ENCODE measurements at places on chromosomes 13 and 19.

GRCh38 chr19:32750441-32751055, 31.0 kb downstream of the TDRD12 start:
- DNase-seq: no peak

DNA sequence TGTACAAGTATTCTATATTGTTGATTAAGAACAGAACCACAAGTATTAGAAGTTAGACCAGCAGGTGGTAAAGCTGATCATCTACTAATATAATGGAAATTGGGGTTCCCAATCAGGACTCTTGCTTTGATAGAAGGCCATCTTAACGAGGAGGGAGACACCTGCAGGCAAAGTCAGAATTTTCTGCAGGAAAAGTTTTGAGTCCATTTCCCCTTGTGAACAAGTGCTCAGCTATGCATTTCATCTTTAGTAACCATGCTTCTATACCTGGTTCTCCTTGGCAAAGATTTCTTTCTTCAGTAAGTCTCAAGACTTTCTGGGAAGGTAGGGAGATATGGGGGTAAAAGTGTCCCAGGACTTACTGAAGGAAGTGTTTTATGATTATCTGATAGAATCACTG, 36.1 kb upstream of the USPL1 start:
- DNase-seq: no peak

- no peak for DNase-seq
Observed at GRCh38 chr13:36086117-36086516, 45.1 kb downstream of the DCLK1 start.

DNA sequence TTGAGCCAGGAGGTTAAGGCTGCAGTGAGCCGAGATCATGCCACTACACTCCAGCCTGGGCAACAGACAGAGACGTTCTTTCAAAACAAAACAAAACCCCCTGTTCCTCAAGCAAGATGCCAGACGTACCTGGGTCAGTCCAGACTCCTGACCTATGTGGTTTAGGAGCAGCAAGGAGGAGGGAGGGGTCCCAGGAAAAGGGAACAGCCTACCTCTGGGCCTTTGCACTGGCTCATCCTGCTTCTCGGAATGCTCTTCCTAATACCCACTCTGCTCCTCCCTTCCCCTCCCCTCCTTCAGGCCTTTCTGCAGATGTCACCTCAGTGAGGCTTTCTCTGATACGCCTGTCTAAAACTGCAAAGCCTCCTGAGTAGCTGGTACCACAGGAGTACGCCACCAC, 9.5 kb downstream of the RINL start:
- DNase-seq: no peak

DNA sequence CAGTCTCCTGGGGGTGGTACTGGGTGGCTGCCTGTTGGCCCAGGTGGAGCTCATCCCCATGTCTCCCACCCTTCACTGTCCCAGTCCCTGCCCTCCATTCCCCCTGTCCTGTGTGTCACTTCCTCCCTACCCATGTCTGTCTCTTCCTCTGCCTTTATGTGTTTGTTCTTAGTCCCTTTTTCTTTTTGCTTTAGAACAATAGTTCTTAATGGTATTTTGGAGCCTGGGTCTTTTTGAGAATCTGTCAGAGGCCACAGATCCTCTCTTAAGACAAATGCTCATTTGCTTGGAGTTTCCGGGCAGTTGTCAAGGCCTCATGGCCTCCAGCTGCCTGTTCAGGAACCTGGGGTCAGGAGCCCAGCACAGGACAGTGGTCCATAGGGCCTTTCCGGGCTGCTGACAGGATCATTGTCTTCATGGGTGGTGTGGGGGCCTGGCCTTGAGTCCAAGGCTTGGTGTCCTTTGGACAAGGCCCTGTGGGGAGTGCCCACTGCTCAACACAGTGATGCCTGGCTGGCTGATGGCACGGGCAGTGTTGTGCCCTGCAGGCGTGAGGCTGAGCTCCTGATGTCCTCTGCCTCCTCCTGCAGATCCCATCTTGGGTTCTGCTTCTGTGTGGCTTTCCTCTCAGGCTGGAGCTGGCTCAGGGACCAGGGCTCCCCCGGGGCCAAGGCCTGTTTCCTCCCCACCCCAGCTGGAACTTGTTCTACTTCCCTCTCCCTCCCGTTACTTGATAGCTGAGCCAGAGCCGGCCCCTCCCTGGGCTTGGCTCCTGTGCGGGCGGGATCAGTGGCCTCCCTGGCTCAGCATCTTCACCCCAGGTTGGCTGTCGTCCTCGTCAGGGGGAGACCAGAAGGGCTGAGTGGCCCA, 3.5 kb downstream of the EGLN2 start:
- no peak for DNase-seq

- DNase-seq: peak; percentile 67
Observed at GRCh38 chr19:4327252-4327876, 11.3 kb downstream of the STAP2 start.

GRCh38 chr13:77176350-77176749, 149.4 kb upstream of the FBXL3 start:
- DNase-seq: no peak

DNA sequence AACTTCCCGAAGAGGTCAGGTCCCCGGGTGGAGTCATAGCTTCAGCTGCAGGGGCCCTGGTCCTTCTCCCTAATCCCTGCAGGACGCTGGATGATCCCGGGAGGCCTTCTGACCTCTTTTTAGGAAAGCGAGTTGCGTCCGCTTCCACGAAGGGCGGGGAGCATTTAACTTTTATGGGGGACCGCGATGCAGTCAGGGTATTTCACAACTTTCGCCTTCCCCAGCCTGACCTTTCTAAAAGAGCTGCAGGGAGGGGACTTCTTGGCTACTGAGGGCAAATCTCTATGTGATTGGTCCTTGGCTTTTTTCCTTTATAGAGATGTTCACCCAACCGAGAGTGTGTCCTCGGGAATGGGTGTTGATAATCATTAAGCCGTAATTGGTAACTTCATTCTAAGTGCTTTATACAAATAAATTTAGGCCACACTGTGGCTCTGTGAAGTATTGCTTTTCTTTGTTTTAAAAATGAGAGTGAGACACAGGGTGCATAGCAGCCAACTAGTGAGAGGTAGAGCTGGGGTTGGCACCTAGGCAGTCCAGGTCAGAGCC, 778 bp downstream of the ZNF230 start:
- no peak for DNase-seq

DNA sequence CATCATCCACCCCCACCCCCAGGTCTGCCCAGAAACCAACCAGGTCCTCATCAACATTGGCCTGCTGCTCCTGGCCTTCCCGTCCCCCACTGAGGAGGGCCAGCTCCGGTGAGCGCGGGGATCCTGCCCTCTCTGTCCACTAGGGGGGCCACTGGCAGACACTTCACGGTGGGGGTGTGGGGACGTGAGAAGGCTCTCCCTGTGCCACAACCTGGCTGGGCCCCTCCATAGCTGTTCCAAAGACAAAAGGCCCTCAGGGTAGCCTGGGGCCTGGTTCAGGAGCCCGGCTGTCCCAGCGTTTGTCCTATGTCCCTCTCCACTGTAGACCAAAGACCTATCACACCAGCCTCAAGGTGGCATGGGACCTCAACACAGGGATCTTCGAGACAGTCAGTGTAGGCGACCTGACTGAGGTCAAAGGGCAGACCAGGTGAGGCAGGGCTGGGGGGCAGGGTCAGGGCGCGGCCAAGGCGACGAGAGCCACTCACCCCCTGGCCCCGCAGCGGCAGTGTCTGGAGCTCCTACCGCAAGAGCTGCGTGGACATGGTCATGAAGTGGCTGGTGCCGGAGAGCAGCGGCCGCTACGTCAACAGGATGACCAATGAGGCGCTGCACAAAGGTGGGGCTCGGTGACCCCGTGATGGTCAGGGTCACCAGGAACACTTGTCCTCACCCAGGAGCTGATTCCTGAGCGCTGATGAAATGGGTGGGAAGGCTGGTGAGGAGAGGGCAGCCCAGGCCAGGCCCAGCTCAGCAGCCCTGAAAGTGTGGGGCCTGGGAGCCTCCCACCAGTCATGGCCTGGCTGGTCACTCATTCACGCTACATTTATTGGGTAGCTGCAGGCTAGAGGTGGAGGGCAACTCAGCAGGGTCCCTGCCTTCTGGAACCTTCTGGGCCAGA, 7.9 kb downstream of the DCAF15 start:
- no peak for DNase-seq

- no peak for DNase-seq
Observed at GRCh38 chr19:28196961-28197360, 1016.0 kb downstream of the UQCRFS1 start.

- no peak for DNase-seq
Observed at GRCh38 chr13:31866099-31866498, 126.8 kb downstream of the RXFP2 start.

DNA sequence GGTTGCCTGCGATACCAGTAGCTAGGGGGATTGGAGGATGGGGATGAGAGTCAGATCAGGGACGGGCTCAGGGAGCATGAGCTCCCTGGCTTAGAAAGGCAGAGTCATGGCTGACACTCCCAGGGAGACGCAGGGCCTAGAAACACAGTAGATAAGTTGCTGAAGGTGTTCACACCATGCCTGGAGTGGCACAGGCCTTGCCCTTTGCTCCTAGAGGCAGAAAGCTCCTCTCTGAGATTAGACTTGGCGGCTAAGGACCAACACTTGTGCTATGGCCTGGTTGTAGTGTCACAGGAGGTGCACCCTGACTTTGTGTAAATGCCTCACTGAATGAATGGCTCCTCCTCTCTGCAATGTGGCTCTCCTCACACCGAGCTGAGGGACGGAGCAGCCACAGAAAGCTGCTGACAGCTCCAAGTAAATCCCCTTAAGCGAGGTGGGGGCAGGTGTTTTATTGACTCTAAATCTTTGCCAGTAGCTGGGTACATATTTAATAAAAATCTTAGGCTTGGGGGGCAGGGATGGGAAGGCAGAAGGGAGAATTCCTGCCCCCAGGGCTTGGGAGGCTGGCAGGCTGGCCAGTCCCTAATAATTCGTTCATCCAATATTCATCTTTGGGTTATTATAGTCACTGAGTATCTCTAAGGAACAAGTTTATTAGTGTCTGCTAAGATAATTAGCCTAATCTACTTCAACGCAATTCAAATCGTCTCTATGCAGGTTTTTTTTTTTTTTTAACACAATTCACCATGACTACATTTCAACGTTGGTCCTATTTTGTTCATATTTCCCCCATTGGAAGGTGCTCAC, 54.9 kb downstream of the SIAH3 start:
- no peak for DNase-seq

DNA sequence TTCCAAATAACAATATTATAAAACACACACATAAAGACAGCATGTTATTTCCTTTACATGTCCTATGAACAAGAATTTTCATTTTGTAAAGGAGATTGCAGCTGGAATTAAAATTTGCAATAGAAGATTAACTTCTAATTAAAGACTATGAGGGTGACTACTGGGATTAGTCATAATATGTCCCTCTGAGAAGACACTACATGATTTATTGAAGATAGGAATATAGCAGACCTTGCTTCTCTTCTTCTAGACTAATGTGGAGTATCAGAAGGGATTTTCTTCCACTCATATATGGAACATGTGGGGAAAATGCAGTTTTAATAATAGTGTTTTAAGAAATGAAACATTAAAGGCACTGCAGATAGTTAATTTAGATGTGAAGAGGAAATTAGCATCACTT, 177.8 kb downstream of the NALCN start:
- no peak for DNase-seq

DNA sequence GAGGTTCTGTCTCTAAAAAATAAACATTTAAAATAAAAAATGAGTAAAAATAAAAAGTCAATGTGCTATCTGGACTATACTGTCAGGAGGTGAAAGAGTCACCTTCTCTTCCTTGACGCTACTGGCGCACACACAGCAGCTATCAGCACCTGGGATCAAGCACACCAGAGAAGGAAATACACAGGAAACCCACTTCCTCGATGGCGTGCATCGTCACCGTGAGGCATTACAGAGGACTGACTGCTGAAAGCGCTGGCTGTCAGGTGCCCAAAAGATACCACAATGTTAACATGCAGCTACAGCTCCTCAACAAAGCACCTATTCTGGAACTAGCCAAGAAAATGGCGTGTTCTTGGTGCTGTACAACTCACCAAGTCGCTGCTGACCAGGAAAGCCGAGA, 6.1 kb downstream of the SLC35E1 start:
- no peak for DNase-seq

DNA sequence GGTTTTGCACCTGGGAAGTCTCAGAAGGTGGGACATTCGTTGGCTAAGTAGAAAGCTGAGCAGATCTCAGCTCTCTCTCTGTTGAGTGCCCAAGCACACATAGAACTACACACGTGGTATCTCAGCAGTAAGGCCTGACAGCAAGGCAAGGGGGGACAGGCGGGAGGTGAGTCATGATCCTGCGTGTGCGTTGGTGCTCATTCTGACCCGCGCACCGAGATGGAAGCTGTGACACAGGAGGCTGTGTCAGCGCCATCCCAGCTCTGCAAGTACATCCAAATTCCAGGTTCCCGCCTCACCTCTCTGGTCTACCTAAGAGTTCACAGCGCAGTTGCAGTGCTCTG, 135.7 kb downstream of the USP12 start:
- DNase-seq: no peak

GRCh38 chr19:52936954-52937325, 13.7 kb upstream of the ZNF888 start:
- no peak for DNase-seq

DNA sequence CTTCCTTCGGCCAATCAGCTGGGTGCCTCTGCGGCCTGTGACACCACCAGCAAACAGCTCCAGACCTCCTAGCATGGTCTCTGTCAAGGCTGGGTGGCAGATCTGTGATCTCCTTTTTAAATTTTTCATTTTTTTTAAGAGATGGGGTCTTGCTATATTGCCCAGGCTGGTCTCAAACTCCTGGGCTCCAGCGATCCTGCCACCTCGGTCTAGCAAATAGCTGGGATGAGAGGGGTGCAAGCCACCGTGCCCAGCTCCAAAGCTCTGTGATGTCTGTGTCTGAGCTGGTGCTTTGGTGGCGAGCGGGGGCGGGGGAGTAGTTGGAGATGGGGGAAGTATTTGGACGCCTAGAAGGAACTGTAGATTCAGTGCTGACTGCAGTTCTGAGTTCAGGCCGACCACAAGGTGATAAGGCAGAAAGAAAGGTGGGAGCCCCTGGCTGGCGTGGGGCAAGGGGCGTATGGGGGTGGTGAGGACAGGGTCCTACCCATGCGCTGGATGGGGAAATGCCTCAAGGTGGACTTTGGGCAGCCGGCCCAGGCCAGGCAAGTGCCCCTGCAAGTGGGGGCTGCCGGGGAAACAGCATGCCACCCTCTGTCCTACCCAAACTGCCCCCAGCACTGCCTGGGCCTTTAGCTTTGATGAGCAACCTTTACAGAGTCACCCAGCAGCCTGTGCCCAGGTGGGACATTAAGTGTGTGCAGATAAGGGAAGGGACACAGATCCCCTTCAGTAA, 5.5 kb downstream of the DPP9 start:
- no peak for DNase-seq

GRCh38 chr13:33205804-33206221, 79.7 kb downstream of the STARD13 start:
- no peak for DNase-seq

GRCh38 chr13:24217601-24218281, 57.2 kb downstream of the SPATA13 start:
- no peak for DNase-seq

DNA sequence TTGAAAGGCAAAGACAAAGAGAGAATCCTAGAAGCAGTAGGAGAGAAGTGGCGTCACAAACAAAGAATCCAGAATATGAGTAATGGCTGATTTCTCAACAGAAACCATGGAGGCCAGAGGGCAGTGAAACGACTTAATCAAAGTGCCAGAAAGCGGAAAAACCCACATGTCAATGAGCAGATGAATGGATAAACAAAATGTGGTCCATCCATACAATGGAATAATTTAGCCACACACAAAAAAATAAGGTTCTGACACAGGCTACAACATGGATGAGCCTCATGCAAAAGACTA, 52.2 kb upstream of the RANBP3 start:
- DNase-seq: no peak

Data from stimulated activated CD4-positive, alpha-beta T cell treated with anti-CD3 and anti-CD28 coated beads, Interleukin-15, amount 100 ng/mL, for 1 hour (primary cell).